HCT116 (cell line): ENCODE measurements at places on chromosomes 12 and 14. TPM values are rescaled to one million over a fixed set of nuclear protein-coding genes. Genes with fewer than 3 reads are reported as not detected.

The AKAP5 gene
- 0.54 TPM for total RNA-seq

GRCh38 chr12:25839470-25839869, 119.0 kb upstream of the RASSF8 start:
- DNase-seq = no peak

The KCNC2 gene
- total RNA-seq = not detected

DNA sequence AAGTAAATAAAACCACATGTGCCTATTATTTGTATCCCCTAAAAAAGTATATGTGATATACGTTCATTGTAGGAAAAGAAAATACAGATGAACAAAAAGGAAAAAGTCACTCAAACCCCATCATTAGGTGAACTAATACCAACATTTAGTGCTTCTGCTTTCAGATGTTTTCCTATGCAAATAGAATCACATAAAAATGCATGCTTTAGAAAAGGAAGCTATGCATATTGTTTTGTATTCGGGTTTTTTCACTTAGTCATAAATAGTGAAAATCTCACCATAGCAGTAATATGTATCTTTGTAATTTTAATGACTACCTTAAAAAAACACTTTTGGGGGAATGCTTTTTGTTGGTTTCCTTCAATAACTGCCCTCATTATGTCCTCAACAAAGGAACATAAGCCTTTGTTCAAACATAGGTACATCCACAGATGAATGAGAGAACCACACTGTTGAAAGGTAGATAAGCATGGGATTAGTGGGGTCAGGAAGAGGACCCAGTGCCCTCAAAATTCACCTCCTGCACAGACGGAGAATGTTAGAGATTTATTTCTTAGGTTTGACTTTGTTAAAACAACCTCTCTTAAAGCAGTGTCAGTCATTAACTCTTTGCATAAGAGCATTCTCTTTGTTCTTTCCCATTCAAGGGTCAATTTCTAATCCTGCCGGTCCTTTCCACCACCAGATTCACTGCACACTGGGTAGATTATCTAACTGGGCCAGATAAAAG, 6.5 kb downstream of the AMDHD1 start:
- no peak for DNase-seq

DNA sequence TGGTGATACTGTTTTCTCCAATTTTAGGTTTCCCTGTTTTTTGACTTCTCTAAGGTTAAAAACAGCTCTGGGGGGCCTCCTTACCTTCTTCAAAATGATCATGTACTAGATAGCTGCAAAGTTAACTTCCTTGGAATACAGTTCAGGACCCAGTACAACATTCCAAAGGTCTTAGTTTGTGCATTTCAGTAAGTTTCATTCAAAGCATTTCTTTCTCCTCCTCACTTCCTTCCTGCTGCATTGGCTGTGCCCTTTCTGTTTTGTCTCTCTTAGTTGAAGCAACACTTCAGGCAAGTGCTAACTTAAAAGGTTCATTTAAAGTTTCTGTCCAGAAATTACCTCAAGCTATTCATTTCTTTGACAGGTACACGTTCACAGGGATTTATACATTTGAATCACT, 95.7 kb downstream of the SCN8A start:
- no peak for DNase-seq

DNA sequence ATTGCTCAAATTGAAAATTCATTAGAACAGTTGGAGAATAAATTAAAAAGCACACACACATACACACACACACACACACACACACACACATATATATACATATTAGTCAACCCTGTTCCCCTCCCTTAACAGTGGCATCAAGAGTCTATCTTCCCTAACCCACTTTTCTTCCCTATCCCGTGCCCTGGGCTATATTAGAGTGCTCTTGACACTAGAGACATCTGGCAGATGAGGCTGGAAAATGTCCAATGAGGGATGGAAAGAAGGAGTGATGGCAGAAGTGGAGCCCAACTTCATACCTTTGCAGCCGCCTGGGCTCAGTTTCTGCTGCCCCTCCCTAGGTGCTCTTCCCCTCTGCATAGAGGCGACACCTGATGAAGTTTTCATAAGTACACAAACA, 172.4 kb upstream of the NUDT4 start:
- no peak for DNase-seq

The FAM186B gene
- total RNA-seq = 0.42 TPM

- DNase-seq = no peak
Measured at GRCh38 chr12:49061157-49061650, 610 bp upstream of the KMT2D start.

The CIROP gene
- not detected for total RNA-seq

The NFE2 gene
- total RNA-seq = 1.3 TPM

DNA sequence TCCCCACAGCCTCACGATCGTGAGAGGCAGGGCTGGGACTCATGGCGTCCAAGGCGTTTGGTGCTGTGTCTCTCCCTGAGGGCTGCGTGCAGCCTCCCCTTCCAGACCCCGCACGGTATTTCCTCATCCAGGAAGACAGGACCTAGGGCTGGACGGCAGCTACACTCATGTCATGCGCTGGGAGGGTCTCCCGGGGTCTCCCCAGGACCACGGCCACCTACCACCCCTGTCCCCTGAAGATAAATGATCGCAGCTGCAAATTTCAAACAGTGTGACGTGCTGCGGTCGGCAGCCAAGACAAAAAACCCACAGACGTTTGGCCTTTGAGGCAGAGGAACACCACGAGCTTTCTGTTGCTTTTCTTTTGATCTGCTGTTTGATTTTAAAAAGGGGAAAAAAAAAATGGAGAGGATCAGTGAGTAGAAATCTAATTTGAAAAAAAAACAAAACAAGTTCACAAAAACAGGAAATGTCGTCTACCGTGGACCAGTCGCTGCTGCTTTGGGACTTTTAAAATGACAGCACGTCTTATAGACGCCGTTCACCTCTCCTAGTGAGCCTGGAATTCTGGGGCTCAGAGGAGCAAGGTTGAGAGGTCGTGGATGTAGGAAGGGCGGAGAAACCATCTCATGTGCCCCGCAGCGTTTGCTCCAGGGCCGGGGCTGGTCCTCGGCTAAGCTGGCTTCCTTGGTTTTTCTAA, 237.6 kb downstream of the SLC41A2 start:
- DNase-seq = no peak

DNA sequence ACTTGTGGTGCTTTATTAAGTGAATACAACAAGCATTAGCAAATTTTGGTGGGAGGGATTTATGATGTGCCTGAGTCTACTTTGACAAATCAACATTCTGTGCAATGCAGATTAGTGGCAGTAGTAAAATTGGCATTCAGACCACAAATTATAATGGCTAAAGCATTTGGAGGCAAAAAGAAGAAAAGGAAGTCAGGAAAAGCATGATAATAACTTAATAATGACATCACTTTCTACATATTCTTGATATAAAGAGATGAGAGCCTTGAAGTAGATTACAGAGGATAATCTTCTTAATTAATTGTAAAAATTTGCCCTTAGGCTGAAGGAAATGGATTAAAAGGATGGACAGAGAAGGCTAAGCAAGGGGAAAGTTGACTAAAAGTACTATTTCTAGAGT, 126.0 kb downstream of the SLC6A15 start:
- no peak for DNase-seq

DNA sequence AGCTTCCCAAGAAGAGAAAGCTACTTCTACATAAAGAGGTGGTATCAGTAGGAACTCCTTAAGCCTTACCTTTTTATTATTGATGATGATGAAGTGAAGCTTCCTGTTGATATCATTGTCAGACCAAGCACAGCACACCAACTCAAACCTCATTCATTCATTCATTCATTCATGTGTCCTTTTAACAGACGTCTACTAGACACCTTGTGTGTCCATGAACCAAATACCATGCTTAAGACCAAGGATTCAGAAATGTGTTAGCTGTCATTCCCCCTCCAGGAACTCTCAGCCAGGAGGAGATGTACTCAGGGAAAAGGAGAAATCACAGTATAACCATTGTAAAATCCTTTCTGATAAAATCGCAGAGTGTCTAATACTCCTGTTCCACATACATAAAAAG, 194.8 kb downstream of the ZFP36L1 start:
- no peak for DNase-seq

DNA sequence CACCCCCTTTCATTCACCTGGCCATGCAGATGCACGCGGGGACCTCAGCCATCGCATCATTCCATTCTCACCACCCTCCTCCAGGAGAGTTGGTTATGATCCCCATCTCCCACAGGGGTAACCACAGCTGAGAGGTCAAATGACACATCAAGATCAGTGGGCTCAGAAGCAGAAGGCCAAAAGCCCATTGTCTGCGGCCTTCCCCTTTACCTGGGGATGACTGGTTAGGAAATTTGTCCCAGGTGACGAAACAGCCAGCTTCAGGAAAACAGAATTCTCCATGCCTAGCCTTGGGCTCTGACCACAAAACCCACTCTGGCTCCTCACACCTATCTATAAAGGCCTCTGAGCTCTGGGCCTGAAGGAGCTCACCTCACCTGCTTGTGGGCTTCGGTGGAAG, 36.1 kb downstream of the ZFP36L1 start:
- DNase-seq = no peak

The IFNG-AS1 gene
- not detected for total RNA-seq

The KRT82 gene
- not detected for total RNA-seq

The CAPZA3 gene
- total RNA-seq = not detected

DNA sequence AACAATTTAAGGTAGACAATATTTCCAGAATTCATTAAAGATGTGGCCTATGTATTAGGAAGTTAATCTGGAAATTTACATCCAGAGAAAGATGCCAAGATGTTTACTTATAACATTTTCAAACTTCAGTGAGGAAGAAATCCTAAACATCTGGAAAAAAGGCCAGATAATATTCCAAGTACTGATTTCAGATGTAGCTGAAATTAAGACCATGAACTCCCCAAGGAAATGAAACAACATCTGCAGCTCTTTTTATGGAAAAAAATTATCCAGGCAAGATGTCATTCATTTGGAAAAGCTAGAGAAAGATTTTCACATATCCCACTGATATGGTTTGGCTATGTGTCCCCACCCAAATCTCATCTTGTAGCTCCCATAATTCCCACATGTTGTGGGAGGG, 35.0 kb downstream of the GNG2 start:
- DNase-seq = no peak

GRCh38 chr12:120903412-120904196, 554 bp downstream of the SPPL3 start:
- no peak for DNase-seq
